ENCODE measurements at places on chromosomes 3 and 15. TPM values are rescaled to one million over a fixed set of nuclear protein-coding genes. Genes with fewer than 3 reads are reported as not detected.

NAA50 gene
- total RNA-seq, result 125 TPM

GRAMD1C gene
- 5.0 TPM for total RNA-seq

DNA sequence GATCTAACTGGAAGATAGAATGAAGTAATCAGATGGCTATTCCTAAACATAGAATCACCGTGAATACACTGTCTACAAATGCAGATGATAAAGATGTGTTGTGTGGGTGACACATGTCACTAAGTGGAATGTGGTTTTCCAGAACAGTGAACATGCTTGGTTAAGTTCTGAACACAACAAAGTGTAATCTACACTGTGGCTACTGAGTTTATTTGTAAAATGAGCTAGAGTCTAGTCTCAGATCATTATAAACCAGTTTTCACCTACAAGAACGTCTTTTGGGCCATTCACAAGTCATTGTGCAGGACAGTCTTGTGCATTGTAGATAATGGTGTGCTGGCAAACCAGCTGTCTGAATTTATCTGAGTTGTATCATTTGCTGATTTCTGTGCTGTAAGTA, 35.3 kb downstream of the OXNAD1 start:
- DNase-seq, result no peak

- no peak for DNase-seq
Observed at GRCh38 chr15:78207110-78207458, 27.3 kb downstream of the ACSBG1 start.

- peak; percentile 73 for DNase-seq
Observed at GRCh38 chr3:183131735-183132134, 30.8 kb downstream of the LAMP3 start.

DNA sequence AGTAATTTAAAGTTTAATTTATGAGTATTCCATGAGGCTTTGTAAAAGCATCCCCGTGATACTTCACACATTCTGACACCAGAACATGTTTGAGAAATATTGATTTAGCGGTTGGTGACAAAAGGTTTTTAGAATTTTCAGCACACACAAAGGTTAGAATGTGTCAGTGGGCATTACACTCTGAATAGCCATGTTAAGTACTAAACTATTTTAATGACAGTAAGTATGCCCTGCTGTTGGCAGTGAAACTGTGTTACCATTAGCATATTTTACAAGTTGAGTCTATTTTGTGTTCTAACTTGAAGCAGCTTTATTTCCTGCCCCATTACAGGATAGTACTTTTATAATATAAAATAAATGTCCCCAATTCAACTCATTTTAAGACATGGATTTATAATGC, 66.5 kb downstream of the ADAMTSL3 start:
- no peak for DNase-seq

ADGRG7 gene
- not detected for total RNA-seq

DNA sequence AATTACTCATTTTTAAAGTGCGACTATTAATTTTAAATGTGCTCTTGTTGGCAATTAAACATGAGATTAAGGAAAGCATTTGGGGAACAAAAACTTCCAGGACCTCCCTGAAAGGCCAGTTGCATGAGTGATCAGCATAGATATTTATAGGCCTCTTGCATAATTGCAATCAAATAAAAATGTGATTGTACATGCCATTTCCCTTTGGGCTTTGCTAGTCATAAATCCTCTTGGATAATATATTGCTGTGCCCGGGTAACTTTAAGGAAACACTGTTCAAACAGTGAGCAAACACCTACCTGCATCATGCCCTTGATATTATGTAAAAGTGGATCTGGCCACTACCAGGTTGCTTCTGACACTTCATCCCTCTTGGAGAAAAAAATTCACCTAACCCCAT, 239.1 kb downstream of the MCTP2 start:
- no peak for DNase-seq

DNA sequence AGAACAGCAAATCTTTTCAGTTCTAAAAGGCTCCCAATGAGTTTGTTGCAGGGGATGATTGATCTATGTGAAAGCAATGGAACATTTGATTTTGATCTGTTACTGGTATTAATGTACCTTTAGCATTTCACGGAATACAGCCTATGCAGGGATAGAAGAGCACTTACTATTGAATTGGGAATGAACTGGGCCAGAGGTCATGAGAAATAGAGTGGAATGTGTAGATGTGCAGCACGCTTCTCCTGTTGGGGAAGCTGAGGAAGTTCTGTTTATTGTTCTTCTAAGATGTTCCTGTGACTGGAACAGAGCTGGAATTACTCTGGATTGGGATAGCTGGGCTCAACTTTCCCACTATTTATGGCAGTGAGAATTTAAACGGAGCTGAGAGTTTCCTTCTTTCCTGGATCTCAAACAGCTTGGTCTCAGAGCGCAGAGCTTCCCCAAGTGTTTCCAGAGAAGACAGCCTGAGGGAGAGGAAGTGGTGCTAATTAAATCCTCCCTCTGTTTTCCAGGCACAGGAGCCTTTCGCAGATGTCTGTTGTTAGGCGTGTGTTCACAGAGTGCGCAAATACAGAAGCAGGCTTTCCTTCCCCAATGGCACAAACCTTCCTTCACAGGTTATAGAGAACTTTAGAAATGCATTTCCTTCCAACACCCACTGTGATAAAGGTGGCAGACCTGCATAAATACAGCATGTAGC, 32.5 kb downstream of the TPRG1 start:
- no peak for DNase-seq

DNA sequence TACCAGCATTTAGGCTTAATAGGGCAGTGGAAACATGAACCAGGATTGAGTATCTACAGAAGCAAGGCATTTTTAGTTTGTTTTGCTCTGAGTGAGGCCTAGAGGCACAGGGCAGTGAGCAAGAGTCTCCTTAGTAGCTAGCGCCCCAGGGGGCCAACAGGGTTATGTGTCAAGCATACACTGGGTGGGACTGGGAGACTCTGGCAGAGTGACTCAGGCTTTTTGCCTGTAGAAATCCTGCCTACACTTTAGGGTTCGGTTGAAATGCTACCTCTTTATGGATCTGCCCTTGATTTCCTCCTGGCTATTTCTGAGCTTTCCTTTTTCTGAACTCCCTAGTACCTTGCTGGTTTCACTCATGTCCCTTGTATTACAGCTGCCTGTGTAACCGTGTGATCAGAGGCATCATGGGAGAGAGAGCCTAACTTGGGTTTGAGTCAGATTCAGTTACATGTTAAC, 72.2 kb downstream of the TOP2B start:
- DNase-seq, result peak; percentile 78

DNA sequence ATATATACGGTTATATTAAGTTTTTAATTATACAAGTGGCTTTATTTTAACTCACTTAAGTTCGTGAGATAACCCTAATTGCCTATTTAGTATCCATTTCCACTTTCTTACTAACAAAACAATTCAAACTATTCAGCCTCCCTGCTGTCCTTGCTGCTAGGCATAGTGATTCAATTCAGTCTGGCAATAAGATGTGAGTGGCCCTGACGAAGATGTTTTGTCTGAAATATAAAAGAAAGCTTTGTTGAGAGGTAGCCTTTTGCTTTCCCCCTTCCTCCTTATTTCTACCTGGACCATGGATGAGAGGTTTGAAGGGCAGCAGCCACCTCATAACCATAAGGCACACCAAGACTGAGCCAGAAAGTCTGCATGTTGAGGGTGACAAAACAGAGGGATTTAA, 89.3 kb upstream of the TRIM42 start:
- no peak for DNase-seq

GPR160 gene
- 0.28 TPM for total RNA-seq

- DNase-seq, result no peak
Observed at GRCh38 chr15:47367726-47368390, 349.4 kb upstream of the SEMA6D start.

- peak; percentile 34 for DNase-seq
Observed at GRCh38 chr15:89088605-89089315, 504 bp downstream of the ABHD2 start.

DNA sequence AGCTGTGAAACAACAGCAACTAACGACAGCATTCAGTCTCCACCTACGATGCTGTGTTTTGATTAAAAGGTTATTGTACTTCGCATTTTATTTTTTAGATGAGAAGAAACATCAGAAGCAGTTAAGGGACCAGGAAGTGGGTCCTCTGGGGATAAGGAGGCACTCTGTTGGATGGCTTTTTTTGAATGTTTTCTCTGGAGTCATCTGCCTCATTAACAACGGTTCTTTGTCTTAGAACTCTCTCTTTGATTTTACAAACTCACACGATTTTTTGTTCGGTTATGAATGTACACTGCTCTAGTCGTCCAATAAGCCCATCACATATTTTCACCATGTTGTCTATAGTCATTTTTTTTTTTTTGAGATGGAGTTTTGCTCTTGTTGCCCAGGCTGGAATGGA, 36.0 kb upstream of the ARPIN start:
- no peak for DNase-seq

PTH1R gene
- total RNA-seq, result 0.18 TPM

GPR87 gene
- total RNA-seq, result 0.36 TPM

DNA sequence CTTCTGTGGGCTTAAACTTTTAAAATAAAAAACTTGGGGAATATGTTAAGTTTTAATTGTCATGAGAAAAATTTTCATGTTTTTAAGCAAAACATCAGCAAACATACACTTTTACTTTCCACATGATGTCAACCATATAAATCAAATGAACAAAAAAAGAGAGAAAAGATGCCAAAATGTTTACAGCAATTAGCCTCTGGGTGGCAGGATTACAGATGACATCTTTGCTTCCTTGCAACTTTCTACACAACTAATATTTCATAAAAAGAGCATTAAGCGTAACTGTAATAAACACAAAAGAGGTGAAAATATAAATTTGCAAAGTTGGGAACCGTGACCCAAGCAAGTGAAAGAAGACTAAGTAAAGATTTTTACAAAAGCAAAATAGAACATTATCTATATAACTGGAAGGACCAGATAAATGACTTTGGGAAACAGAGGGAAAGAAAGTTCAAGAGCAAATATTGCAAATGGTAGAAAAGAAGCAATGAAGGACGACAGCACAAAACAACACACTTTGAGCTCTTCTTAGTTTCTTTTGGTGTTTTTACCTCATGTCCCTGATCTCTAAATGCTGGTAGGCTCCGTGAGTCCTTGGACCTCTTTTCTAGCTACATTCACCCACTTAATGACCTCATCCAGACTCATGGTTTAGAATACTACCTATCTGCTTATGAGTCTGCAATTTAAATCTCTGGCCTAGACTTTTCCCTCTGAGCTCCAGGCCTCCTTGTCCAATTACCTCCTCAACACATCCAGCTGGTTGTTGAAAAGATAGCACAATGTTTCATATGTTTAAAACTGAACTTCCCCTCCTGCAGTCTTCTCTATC, 9.4 kb downstream of the TP53BP1 start:
- DNase-seq, result no peak

DNA sequence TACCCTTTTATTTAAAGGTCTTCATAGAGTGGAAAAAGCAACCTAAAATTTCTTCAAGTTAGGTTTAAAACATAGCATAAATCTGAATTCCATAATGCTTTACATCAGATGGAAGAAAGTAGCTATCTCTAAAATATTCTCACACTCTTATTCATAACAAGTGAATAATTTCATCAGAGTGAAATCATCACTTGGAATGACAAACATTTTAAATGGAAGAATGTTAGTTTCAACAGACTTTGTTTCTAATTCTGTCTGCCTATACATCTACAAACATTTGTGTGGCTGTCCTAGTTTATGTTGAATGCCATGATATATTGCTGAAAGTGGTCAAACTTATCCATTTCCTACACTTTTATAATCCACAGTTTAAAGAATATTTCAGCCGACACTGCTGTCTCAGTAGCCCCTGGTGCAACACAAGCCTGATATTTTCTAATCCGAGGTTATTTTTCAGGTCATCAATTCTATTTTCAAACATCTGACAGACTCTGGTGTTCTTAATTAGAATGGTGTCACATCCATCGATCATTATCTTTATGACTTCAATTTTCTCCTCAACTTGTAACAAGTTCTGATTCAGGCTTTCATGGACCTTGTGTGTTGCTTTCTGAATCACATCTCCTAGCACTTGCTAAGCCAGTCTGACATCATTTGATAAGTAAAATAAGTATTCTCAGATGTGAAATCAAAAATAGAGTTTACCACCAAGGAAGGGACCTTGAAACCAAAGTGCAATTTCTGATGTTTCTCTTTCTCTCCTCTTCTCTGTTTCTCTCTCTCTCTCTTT, 17.1 kb upstream of the CNTN3 start:
- DNase-seq, result peak; percentile 59

NR2E3 gene
- total RNA-seq, result under 0.01 TPM

DNA sequence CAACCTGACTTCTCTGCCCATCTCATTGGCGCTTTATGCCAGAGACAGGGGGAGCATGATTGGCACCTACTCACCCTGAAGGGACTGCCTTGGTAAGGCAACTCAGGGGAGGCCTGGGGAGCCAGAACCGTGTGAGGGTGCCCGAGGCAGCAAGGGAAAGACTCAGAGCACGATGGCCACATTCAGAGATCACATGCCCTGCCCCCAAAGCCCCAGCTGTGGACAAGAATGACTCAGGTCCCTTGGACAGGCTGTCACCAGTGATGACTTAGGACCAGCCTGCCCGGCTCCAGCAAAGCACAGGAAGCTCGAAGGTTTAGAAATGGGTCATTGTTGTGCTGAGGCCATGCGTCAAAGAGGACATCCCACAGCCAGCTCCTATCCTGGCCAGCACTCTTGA, 49.1 kb upstream of the LIMD1 start:
- peak; percentile 45 for DNase-seq

XCR1 gene
- not detected for total RNA-seq

DNA sequence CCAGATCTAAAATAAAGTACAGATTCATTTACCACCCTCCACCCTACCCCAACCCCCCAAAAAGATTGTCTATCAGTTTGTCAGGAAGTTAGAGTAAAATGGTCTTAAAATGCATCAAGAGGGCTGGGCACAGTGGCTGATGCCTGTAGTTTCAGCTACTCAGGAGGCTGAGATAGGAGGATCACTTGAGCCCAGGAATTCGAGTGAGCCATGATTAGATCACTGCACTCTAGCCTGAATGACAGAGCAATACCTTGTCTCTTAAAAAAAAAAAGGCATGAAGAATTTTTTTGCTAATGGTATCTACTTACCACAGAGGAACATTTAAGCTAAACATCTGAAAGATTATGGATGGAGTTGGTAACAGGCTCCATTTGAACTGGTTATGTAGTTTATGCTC, 71.0 kb downstream of the RBM6 start:
- DNase-seq, result peak; percentile 62

GRCh38 chr3:120597445-120598049, 1.4 kb downstream of the NDUFB4 start:
- DNase-seq, result no peak

- DNase-seq, result peak; percentile 54
Observed at GRCh38 chr3:29757054-29757777, 476.3 kb downstream of the RBMS3 start.

OSBPL10 gene
- 9.5 TPM for total RNA-seq

CHRD gene
- total RNA-seq, result under 0.01 TPM

C3orf22 gene
- total RNA-seq, result not detected

DNA sequence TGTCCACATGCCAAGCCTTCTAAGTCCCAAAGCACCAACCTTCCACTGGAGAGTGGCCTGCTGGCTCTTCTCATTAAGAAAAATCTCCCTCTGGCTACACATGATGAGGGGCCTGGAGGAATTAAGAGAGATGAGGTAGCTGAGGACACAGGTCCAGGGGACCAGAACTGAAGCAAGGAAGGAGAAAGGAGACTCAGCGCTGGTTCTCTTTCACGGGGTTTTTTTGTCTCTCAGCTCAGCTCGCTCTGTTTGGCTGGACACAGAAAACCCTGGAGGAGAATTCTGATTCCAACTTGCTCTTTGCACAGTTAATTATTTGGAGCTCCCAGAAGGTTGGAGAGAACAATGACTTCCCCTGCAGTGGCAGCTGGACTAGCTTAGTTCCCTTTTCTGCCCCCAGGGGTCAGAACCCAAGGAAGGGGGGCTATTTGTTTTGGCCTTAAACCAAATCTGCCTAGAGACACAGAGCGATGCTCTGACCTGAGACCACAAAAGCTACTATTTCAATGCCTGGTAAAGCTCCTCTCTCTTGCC, 507.6 kb downstream of the FHIT start:
- no peak for DNase-seq

- DNase-seq, result no peak
Observed at GRCh38 chr3:69665026-69665737, 74.1 kb upstream of the MITF start.
